ENCODE measurements at places on chromosomes 13 and 19. TPM values are rescaled to one million over a fixed set of nuclear protein-coding genes. Genes with fewer than 3 reads are reported as not detected.

Gene MCOLN1
- total RNA-seq, result 1.9 TPM

Gene PPP1R13L
- total RNA-seq, result 1.6 TPM

Gene ZNF415
- total RNA-seq, result 0.29 TPM

Gene ONECUT3
- not detected for total RNA-seq

Gene YJU2
- total RNA-seq, result 18.4 TPM

Gene DUS3L
- 25.1 TPM for total RNA-seq

Gene RYR1
- not detected for total RNA-seq

Gene STOML3
- total RNA-seq, result not detected

Gene ZNF729
- not detected for total RNA-seq

Gene ARHGAP33
- 0.83 TPM for total RNA-seq

Gene ZNF677
- total RNA-seq, result not detected

Gene CYP2A6
- total RNA-seq, result not detected

Gene PDCD2L
- 35.2 TPM for total RNA-seq

Gene MEDAG
- not detected for total RNA-seq

Gene LPAR6
- 24.4 TPM for total RNA-seq

Gene OR7D4
- not detected for total RNA-seq

Gene ATXN8OS
- total RNA-seq, result not detected

Gene PLEKHG2
- 3.6 TPM for total RNA-seq

Gene PLIN5
- 1.8 TPM for total RNA-seq

Gene GPR12
- total RNA-seq, result not detected

Gene ZNF134
- total RNA-seq, result 17.1 TPM

Gene C5AR1
- not detected for total RNA-seq

Gene RFPL4A
- not detected for total RNA-seq

Gene KIR3DL2
- not detected for total RNA-seq

Gene C3
- total RNA-seq, result 700 TPM

Gene GPR4
- total RNA-seq, result not detected

Gene MISP
- total RNA-seq, result 1.3 TPM

Gene C19orf73
- 0.80 TPM for total RNA-seq

Gene ATP7B
- 57.4 TPM for total RNA-seq

Gene IGFL1
- total RNA-seq, result not detected

Gene ZNF274
- 23.0 TPM for total RNA-seq

Gene MAST1
- total RNA-seq, result 0.27 TPM

Gene SYT3
- total RNA-seq, result not detected

Gene KLC3
- total RNA-seq, result not detected

Gene NFIC
- total RNA-seq, result 2.5 TPM

Gene ZNF45
- total RNA-seq, result 11.3 TPM

Gene LRRC63
- total RNA-seq, result not detected

Gene KLK5
- not detected for total RNA-seq

Gene ZNF575
- 0.27 TPM for total RNA-seq

Gene SCN1B
- 2.7 TPM for total RNA-seq

Gene NCLN
- total RNA-seq, result 20.0 TPM

All from HepG2 (cell line).